ENCODE measurements at places on chromosomes 3 and 15. TPM values are rescaled to one million over a fixed set of nuclear protein-coding genes. Genes with fewer than 3 reads are reported as not detected.

The CLRN1 gene
- not detected for total RNA-seq

The HRH1 gene
- total RNA-seq = 10.2 TPM

The C3orf49 gene
- not detected for total RNA-seq

The CEMIP gene
- 2.2 TPM for total RNA-seq

The ARID3B gene
- total RNA-seq = 4.8 TPM

The EXD1 gene
- not detected for total RNA-seq

The LMLN gene
- total RNA-seq = 2.3 TPM

The GOLGA6L10 gene
- total RNA-seq = 0.38 TPM

The RAB6B gene
- total RNA-seq = 1.7 TPM

The TMEM266 gene
- not detected for total RNA-seq

The CCR3 gene
- not detected for total RNA-seq

The GAP43 gene
- total RNA-seq = not detected

The GOLGA6L22 gene
- not detected for total RNA-seq

The WNT7A gene
- 0.12 TPM for total RNA-seq

The GOLGA6L9 gene
- 3.0 TPM for total RNA-seq

The EPHB3 gene
- 0.23 TPM for total RNA-seq

The HGD gene
- total RNA-seq = 17.6 TPM

The CCDC33 gene
- 5.2 TPM for total RNA-seq

The BFSP2 gene
- total RNA-seq = not detected

The C2CD4A gene
- total RNA-seq = not detected

The IP6K1 gene
- 22.8 TPM for total RNA-seq

The SPINK8 gene
- total RNA-seq = not detected

The RBP2 gene
- not detected for total RNA-seq

The ANKRD63 gene
- not detected for total RNA-seq

The GPR149 gene
- not detected for total RNA-seq

The TICRR gene
- 13.7 TPM for total RNA-seq

The DUOXA2 gene
- not detected for total RNA-seq

The TFG gene
- 154 TPM for total RNA-seq

The SUCLG2 gene
- total RNA-seq = 37.2 TPM

The CLDN16 gene
- total RNA-seq = not detected

The TRIM71 gene
- total RNA-seq = not detected

The ZBTB47 gene
- 6.3 TPM for total RNA-seq

The VEPH1 gene
- total RNA-seq = not detected

Measured in A549 treated with RU486 at 1 μM for 4 hours (cell line).